Neuronal stem cell (in vitro differentiated cells): ENCODE measurements at places on chromosomes 7 and 10.
A peak's percentile ranks its signal among the peaks of the same experiment; 100 is the strongest.

GRCh38 chr7:71761336-71761735 is 629.4 kb downstream of the GALNT17 start:
- no peak overlapping the region for H3K4me3 ChIP-seq
- no peak overlapping the region for H3K27ac ChIP-seq
- DNase-seq, result no peak
- H3K27me3 ChIP-seq, result no peaks in the 10 kb centered on the region
- H3K4me1 ChIP-seq, result no peaks in the 10 kb centered on the region
- H3K36me3 ChIP-seq, result no peaks in the 10 kb centered on the region

GRCh38 chr10:110207011-110207804 is at the start of gene MXI1:
MXI1 (plus strand) TSS chr10:110207605; CDS start chr10:110207809, 204 bp downstream.
- peak within 1 kb of the TSS; percentile 67 for H3K4me3 ChIP-seq
- H3K36me3 ChIP-seq, result no peaks in the 10 kb centered on the region
- peaks cover 7% of the 10 kb centered on the region for H3K4me1 ChIP-seq

DNA sequence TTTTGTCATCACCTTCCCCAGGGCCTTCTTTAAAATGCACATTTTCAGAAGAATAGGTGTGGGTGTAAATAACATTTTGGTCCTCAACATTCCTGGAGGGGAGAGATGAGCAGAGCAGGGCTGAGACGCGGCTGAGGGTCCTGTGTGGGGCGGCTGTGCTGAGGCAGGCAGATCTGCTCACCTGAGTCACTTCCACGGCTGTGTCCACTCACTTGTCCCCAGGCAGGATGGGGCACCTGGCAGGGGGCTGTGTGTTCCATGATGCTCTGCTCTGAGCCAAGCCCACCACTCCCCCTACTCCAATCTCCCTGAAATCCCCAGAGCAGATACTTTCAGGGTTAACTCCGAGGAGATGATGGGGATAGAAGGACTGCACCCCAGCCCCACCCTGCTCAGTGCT is 93.8 kb downstream of the GLRX3 start:
- H3K36me3 ChIP-seq, result no peaks in the 10 kb centered on the region
- no peak overlapping the region for H3K4me3 ChIP-seq
- no peak for DNase-seq

DNA sequence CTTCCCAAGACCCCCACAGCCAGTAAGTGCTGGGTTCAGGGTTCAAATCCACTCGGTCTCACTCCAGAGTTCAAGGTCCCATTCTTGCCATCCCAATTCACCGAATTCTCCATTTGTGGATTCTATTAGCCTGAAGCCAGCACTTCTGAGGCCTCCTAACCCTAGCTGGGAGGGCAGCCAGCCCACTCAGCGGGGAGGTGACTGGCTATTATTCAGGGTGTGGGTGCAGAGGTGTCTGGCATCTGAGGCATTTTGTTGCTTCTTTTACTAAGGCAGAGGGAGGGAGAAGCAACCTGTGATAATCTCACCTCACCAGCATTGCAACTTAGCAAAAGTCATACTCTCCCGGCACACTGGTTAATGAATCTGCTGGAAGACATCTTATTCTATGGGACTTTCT is 8.7 kb upstream of the PTPRN2 start:
- peaks cover under 1% of the 10 kb centered on the region for H3K36me3 ChIP-seq
- H3K4me3 ChIP-seq, result no peak overlapping the region
- peaks cover 3% of the 10 kb centered on the region for H3K27me3 ChIP-seq

DNA sequence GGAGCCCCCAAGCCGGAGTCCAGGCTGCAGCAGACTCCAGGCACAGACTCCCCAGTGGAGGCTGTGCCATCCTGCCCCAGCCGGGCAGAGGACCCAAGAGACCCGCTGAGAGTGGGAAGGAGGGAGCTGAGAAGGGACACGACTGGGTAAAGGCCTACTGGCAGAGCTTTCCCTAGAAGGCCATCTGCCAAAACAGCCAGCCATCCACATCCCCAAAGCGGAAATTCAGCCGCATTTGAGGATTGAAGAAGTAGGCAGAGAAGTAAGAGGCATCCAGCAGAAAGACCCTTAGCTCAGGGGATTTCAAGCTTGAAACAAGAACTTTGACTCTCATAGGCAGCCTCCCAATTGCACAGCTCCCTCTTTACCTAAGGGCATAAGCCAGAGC is 857 bp downstream of the CPXM2 start:
- H3K4me1 ChIP-seq, result no peaks in the 10 kb centered on the region
- no peak for DNase-seq
- H3K4me3 ChIP-seq, result no peak overlapping the region
- no peaks in the 10 kb centered on the region for H3K36me3 ChIP-seq
- no peak overlapping the region for H3K27ac ChIP-seq
